ENCODE measurements at places on chromosomes 6 and 20.

DNA sequence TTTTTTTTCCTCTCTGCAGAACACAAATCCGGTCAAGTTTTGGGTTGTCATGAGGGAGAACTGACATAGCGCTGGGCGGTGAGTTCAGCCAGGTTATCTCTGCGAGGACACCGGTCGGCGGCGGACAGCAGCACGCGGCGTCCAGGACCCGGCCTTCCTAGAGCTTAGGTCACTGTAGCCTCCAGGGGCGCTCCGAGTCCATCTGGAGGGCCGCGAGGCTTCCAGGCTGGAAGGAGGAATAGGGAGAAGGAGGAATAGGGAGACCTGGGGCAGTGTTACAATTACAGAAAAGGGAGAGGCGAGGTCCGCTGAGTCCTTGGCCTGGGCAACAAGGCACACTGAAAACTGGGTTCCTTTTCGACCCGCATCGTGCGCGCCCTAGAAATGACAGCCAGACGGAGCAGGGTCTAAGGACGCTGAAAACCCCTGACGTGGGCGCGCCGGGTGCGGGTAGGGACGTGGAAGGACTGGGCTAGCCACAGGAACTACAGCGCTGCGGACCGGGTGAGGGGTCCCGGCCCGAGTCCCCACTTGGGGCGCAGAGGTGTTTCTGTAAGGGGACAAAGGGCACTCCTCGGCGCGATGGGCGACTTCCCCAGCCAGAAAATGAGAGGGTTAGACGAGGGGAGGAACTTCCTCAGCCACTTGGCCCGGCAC, 536 bp upstream of the FNDC1 start:
- DNase-seq, result no peak

DNA sequence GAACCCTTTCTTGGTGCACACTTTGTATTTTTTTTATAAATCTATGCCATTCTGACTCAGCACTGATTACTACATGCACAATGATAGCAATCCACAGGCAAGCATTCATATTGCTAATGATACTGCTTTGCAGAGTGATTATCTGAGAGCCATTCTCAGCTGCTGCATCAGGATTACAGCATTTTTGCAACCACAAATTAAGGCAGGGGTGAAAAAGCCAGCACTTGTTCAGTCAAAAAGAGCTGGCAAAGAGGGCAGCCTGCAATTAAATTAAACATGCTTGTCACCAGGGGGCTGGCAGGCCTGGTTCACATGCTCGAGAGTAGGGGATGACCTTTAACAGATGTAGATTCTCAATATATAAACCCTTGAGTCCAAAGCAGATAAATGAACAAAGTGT, 40.7 kb upstream of the SLC17A4 start:
- no peak for DNase-seq

DNA sequence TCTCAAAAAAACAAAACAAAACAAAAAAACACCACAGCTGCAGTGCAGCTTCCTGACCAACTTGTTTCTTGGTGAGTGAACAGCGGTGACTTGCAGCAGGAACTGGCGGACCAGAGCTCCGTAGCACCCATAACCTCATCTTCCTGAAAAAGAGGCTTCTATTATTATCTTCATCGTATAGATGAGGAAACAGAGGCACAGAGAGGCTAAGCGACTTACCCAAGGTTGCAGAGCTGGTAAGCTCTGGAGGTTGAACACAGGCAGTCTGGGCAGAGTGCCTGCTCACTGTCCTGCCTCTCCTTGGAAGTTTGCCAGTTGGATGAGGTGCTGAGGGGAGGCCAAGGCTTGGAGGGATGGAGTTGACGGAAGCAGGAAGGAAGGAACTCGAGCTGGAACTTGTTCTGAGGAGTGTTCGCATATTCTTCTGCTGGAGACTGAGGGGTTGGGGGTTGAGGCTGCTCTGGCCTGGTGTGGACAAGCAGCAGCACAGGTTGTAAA, 47.9 kb upstream of the CCDC167 start:
- DNase-seq, result no peak

DNA sequence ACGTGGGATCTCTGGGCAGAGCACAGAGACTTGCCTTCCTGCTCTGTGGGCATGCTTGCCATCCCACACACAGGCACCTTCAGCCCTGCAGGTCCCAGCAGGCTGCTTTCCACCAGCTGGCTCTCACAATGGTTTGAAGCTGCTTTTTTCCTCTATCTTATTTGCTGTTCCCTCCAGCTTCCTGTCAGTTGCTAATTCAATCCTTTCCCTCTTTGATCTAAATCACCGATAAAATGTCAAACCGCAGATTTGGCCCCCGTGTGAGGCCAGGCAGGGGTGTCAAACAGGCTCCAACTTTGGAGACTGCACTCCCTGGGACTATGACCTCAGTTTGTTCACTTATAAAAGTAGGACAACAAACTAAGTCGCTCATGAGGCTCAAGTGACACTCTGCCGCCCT, 40.6 kb upstream of the PCMTD2 start:
- no peak for DNase-seq

- no peak for DNase-seq
Observed at GRCh38 chr6:105034470-105034869, 77.6 kb downstream of the LIN28B start.

- no peak for DNase-seq
Observed at GRCh38 chr6:3683331-3683730, 68.2 kb downstream of the PXDC1 start.

- no peak for DNase-seq
Observed at GRCh38 chr6:157385482-157385881, 4.5 kb downstream of the ZDHHC14 start.

GRCh38 chr6:67431076-67431475, 1204.0 kb upstream of the ADGRB3 start:
- no peak for DNase-seq

GRCh38 chr6:54587277-54587676, 259.3 kb upstream of the FAM83B start:
- no peak for DNase-seq

GRCh38 chr6:166442131-166442685, 59.5 kb upstream of the MPC1 start:
- no peak for DNase-seq

DNA sequence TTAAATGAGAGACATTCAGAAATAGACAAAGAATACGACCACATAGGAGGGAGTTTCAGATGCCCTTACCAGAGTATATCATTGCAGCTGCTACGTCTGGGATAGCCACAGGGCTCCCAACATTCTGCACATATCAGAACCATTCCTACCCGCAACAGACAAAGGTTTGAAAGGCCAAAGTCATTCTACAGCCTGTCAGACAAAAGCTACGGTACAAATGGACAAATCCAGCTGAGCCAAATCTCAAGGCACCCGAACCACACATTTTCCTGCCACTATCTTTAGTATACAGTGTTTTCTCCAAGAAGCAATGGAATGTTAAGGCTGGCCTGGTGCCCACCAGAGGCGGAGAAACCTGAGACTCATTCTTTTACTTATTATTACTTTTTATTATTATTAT, 30.5 kb upstream of the LYRM2 start:
- DNase-seq, result no peak
